ENCODE measurements at places on chromosomes 1 and 21.

- DNase-seq, result no peak
Observed at GRCh38 chr1:225666495-225666894, 13.6 kb upstream of the ENAH start.

DNA sequence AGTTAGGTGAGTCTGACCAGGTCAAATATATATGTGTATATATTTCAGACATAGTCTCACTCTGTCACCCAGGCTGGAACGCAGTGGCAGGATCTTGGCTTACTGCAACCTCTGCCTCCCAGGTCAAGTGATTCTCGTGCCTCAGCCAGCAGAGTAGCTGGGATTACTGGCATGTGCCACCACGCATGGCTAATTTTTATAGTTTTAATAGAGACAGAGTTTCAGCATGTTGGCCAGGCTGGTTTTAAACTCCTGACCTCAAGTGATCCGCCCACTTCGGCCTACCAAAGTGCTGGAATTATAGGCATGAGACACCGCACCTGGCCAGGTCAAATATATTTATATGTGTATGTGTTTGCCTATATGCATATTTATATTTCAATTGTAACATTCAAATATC is 581.5 kb upstream of the B3GALT2 start:
- no peak for DNase-seq

DNA sequence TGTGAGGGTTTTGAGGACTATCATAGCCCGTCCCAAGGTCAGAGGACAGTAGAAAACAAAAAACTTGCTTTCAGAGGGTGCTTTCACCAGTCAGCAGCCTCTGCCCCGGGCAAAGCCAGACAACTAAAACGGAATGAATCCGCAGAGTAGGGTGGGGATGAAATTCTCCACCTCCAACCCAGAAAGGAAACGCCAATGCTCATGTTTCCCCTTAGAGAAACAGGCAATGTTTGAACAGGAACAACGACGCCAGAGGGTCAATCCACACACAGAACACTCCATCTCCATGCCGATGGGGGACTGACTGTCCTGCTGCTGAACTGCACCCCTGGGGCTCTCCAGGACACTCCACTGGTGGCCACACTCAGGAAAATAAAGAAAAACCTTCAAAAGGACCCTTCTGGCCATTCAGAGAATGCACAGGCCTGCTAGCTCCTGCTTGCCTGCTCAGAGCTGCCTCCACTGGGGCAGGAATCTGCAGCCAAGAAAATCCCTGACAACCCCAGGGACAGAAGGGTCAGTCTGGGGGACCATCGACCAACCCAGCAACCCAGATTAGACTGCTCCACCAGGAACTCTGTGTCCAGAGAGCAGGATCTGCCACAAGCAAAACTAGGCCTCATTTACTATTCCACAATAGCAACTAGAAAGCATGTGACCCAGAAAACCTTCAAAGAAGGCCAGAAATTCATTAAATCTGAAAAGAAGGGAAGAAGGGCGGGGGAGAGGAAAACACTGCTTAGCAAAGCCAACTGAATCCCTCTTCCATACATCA is 116.0 kb downstream of the TOMM20 start:
- no peak for DNase-seq

- DNase-seq, result no peak
Observed at GRCh38 chr1:29237129-29237821, 953 bp downstream of the PTPRU start.

DNA sequence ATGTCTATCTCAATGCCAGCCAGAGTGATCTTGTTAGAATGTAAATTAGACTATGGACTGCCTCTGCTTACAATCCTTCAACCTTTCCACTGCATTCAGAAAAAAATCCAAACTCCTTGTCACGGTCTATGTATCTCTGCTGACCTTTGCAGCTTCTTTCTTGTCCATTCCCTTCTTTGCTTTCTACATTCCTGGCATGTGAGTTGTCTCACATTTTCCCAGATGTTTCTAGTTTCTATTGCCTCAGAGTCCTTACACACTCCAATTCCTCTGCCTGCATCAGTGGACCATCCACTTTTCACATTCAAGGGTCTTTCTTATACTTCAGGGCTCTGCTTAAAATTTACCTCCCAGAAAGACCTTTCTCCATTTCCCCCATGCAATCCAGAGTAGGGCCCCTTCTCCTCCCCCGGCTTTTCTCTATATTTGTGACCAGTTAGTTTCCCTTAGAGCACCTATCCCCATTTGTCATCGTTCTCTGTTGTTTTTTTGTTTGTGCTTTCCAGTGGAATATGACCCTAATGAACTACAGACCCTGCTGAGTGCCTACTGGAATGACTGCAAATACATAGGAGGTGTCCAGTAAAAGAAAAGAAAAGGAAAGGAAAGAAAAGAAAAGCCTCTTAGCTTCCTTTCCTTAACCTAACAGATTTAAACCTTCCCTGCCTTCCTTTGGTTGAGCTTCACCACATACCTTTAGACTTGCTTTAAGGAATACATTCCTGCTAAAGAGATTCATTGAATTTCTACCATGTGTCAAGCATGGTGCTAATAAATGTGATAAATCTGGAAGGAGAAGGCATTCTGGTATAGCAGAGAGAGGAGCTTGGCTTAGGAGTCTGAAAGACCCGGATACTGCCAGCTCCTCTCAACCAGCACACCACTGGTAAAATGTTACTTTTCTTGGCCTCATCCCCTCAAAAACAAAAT is 102.0 kb downstream of the DIRAS3 start:
- no peak for DNase-seq

DNA sequence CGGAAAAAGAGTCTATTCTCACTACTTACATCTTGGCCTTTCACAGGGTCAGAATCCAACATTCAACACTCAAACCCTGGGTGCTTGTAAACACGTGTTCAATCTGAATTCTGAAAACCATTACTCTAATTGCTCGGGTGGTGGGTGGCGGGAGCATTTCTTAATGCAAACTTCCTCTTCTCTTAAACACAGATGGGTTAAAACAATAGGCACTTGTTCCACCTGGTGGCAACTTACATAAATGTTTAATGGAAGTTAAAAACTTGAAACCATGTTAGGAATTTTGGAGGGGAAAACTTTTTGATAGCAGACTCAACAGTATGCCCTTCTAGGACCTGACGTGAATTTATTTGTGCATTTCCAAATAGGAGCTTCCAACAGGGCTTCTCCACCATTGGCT is 23.4 kb upstream of the TDRD10 start:
- peak; percentile 38 for DNase-seq

- DNase-seq, result no peak
Observed at GRCh38 chr1:196142111-196142640, 466.1 kb downstream of the KCNT2 start.

GRCh38 chr1:183881387-183882131 is 76.6 kb downstream of the RGL1 start:
- DNase-seq, result no peak

DNA sequence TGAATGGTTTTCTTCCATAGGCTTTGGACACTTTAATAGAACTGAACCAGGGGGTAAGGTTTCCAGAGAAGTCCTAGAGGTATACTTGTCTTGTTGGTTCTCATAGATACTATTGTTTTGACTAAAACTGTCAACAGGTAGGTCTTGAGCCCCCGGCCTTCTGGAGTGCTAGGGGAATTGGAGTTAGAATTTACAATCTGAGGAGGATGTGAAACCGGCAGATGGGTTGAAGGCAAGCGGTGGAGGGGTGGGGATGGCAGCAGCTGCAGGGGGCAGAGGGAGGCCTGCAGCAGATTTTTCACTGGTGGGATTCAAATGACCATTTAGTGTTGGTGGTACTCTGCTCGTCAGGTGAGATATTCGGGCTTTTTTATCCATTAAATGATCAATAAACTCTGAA is 4.3 kb upstream of the CD1D start:
- DNase-seq, result no peak

GRCh38 chr1:10724948-10725847 is 71.2 kb downstream of the CASZ1 start:
- no peak for DNase-seq

GRCh38 chr21:37073417-37074196 is 553 bp downstream of the TTC3 start:
- peak; percentile 63 for DNase-seq

- DNase-seq, result peak; percentile 38
Observed at GRCh38 chr21:42425591-42425990, 21.9 kb downstream of the UBASH3A start.

- no peak for DNase-seq
Observed at GRCh38 chr21:16154951-16155635, 425.3 kb downstream of the USP25 start.

GRCh38 chr1:169892927-169893644 is 610 bp downstream of the SCYL3 start:
- DNase-seq, result peak; percentile 21

DNA sequence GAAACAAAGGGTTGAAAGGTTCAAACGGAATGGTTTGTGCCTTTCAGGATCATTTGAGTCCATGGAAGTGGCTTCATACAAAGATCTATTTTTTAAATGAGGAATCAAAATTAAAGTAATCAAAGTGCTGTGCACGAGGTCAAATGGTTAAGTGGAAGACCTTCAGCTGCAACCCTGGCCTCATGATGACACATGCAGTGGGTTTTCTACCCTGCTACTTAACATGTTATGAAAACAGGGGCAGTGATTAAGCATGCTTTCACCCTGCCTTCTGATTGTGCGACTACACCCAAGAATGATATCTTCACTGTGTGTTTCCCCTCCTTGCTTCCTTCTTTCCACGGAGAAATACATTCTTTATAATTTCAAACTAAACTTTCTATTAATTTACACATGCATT is 604.2 kb downstream of the LRRIQ3 start:
- no peak for DNase-seq

DNA sequence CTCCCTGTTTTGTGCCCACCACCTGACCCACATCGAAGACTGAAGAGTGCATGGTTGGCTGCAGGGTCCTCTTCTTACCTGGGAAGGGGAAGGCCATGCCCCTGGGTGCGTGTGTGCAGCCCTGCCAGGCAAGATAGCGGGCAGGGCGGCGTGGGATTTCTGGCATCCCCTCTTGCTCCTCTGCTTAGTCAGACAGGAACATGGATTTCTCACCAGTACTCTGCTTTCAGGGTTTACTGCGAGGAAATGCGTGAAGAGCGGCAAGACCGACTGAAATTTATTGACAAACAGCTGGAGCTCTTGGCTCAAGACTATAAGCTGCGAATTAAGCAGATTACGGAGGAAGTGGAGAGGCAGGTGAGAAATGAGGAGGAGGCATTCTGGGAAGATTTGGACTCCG is 15.5 kb upstream of the MIIP start:
- DNase-seq, result no peak

DNA sequence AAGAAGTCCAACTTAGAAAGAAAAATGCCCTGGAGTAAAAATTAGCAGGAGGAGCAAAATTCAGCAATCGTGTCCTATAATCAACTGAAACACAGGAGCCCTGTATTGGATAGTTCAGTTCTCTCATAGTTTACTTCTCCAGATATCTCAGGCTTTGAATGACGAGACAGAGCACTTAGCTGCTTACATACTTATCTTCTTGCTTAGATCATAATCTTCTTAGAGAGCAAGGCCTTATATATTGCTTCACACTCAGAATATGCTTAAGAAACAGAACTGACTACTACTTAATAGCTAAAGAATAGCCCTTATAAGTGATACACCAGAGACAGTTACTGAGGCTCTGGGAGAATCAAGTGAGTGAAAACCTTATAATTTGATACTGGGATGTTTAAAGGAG is 38.9 kb downstream of the TOR3A start:
- no peak for DNase-seq

DNA sequence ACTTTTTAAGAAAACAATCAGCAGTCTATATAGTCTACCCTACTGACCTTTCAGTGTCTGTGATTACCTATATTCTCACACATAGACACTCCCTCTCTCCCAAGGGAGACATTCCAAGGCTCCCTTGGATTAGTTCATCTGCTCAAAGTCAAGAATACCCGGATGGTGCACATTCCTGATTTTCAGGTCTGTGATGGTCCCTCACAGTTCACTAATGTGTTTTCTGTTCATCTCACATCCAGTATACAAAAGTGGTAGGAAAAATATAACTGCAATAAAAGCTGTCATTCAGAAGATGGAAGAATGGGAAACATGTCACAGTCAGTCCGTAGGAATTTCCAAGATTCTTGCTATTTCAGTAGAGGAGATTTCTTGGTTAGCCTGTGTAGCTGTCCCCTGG is 224.1 kb upstream of the CACYBP start:
- no peak for DNase-seq

GRCh38 chr1:37052120-37052519 is 17.8 kb upstream of the GRIK3 start:
- DNase-seq, result no peak

GRCh38 chr1:211935448-211935970 is 99.8 kb downstream of the INTS7 start:
- DNase-seq, result peak; percentile 80

GRCh38 chr1:8145545-8146202 is 119.6 kb upstream of the ERRFI1 start:
- DNase-seq, result no peak

DNA sequence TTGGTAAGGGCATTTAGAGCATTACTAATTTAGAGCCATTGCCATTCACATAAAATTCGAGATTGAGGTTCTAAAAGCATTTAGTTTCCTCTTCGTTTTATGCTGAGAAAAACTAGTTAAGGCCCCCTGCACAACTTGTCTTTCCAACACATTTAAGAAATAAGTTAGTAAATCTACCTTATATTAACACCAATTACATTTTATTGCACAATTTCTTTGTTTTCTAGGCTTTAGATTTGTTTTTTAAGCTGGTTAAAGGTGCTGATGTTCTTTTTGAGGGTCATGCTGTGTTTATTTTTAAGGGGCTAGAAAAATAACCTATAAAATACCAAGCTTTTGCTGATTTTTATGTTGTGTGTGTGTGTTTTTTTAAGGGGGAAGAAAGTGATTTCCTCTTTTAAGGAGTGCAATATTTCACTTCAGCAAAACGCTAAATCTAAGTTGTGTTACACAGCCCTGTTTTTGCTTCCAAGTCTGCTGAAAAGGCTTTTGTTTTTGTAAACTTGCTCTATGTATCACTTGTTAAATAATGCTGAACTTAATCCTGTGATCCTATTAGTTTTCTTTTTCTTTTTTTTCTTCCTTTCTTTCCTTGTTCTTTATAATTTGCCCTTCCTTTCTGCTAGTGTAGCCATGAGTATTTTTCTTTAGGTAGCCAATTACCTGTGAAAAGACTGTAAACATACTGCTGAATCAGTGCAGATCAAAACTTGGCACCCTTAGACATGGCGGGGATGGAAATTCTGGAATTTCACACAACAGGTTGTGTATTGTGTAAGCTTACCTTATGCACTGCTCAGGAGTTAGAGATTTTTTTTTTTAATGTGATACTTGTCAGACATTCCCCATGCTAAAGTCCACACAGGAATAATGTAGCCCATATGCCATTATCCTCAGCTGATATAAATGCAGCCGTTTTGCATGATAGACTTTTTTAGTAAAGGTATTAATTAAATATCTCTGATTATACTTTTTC is 1.5 kb downstream of the CEPT1 start:
- no peak for DNase-seq

GRCh38 chr1:104264521-104264920 is 514.8 kb downstream of the AMY1C start:
- DNase-seq, result no peak

DNA sequence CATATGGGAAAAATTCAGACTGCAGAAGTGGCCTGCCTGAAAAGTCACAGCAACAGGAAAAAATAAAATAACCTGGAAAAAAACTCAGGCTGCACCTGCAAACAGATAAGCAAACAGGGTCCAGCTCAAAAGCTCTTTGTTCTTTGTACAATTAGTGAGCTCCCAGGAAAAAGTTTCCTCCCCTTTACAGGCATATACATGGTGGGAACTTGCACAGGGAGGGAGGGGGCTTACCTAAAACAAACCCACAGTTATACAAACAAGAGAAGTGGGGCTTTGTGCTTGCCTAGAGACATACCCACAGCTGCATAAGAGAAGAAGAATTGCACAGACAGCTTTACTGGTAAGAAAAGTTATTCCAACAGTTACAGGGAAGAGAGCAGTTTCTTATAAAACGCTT is 31.7 kb upstream of the COG2 start:
- no peak for DNase-seq

GRCh38 chr1:3068564-3069431 is at the start of gene PRDM16:
Gene PRDM16 (plus strand): TSS chr1:3069203. CDS start chr1:3069260, 57 bp downstream.
- peak; percentile 19 for DNase-seq
